ENCODE measurements at places on chromosomes 7 and 10.

DNA sequence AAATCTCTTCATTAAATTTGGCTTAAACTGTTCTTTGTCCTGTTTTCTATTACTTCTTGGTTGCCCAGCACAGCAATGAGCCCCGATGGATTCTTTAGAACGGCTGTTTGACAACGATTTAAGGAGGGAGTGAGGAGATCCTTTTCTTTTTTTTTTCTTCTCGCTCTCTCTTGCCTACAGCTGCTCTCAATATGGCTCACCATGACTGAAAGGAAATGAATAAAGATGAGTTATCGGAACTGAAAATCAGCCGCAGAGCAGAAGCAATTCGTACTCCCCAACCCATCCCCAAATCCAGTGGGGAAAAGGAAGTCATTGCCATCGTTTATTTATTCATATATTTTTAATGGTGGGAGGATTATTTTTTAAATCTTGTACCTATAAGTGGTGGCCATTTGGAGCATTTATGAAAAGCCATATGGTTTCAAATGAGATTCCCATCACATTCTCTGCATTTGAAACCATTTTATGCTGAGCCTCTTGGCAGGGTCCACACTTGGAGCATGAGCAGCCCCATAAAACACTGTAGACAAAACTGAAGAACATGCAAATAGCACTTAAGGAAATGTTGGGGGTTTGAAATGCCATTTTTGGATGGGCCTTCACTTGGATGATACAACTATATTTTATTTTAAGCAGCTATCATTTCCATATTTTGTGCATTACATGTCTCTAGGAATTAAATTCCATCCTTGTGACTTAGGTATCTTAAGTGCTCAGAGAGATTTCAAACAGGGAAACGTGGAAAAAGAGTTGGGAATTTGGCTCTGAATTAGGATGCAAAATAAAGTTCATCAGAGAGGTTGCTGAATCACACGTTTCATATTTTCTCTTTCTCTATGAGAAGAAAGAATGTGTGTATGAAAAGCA, 107.7 kb upstream of the FZD1 start:
- DNase-seq, result peak; percentile 100

- DNase-seq, result no peak
Measured at GRCh38 chr7:18708204-18708603, 212.7 kb downstream of the HDAC9 start.

DNA sequence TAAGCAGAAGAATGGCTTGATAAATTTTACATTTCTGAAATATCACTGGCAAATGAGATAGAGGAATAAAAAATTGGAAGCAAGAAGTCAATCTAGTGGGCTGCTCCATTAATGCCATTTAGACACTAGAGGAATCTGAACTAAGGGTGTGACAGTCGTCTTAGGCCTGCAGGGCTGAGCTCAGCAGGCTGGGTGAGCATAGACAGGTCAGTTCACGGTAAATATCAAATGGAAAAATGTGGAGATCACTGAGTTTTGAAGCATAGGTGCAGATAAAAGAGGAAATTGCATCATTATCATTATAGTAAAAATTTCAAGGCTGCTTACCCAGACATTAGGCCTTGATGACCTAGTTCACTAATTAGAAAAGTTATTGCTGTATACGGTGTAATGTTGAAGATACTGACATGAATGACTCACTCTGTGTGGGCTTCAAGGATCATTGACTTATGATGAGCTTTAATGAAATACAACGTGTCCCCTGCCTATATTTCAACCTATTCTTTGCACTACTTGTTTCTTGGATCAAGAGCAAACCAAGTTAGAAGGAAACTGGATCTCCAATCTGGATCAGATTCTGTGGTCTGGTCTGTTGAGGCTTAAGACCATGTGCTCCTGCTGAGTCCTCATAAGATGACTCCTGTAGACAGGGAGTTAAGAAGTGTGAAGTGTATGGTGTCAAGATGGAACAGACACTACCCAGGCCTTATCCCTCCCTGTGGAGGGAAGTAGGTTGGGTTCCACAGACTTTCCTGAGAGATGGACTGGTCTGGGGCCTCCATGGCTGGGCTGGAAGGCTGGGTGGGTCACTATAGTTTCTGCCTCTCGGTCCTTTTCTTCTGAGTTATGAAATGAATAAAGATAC, 3.6 kb downstream of the OR2F2 start:
- DNase-seq, result no peak

DNA sequence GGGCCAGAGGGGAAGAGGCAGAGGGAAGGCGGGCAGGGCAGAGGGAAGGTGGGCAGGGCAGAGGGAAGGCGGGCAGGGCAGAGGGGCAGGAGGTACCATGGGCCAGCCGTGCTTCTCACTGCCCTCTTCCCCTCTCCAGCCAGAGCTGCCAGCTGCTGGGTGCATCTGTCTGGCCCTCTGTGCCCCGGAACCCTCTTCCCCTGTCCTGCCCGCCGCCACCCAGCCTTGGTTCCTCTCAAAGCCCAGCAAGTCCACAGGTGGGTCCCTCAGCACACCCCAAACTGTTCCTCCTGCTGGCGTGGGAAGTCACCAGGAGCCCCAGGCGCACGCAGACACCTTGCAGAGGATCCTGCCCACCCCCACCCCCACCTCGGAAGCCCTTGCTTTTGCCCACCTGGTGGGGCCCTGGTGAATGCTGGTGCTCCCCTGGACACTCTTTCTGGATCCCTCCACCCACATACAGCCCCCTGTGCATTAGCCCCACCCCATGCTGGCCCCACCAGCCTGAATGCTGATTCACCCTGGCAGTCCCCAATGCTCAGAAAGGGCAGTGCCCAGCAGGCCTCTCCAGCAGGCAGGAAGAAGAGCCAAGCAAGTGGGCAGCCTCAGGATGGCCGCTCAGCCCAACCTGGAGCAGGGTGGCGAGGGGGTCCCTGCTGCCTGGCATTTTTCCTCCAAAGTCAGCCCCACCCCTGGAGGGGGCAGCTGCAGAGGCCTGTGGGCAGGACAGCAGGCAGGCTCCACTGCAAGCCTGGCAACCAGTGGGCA, 1.9 kb upstream of the PWWP2B start:
- no peak for DNase-seq

DNA sequence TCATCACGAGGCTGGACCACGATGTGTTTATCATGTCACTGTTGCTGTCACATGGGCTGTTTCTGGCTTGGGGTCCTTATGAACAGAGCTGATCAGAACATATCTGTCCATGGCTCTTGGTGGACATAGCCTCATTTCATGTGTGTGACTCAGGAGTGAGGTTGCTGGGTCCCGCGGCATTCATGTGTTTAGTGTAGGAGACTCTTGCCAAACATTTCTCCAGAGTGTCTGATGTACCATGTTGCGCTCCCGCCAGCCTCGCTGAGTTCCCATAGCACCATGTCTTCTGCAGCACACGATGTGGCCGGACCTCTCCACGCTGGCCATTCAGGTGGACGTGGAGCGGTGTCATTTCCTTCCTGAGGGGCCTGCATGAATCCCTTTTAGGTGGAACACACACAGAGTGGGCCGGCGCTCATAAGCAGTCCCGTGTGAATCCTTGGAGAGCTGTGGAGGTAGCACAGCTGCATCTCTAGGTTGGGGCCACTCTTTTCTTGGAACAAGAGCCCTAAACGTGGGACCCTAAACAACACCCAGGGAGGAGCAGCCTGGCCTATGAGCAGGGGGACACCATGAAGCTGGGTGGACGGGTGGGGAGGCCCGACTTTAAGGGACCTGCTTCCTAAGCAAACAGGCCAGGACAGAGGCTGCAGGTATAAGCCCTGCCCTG, 134.6 kb downstream of the LHPP start:
- no peak for DNase-seq

- no peak for DNase-seq
Measured at GRCh38 chr7:40612298-40612697, 477.5 kb downstream of the SUGCT start.

- DNase-seq, result no peak
Measured at GRCh38 chr7:22979251-22979650, 34.7 kb downstream of the HYCC1 start.

GRCh38 chr7:115864082-115864481, 166.5 kb downstream of the TFEC start:
- no peak for DNase-seq

DNA sequence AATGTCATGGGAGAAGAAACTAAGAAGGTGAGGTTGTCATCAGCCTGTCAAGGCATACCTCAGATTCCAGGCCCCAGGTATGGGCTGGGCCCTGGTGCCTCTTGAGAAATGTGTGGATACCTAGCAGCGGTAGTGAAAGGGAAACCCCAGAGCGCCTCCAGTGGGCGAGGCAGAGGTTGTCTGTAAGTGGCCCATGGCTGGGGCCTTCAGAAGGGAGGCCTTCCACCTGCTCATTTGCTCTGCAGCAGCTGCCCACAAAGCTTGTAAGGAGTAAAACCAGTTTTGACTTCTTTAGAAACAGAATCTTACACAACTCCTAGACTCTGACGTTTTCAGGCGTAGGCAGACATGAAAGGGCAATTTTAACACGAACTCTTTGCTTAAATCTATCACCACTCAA, 509.9 kb downstream of the PARD3 start:
- DNase-seq, result no peak

GRCh38 chr7:25117226-25118047, 7.6 kb downstream of the CYCS start:
- DNase-seq, result no peak

DNA sequence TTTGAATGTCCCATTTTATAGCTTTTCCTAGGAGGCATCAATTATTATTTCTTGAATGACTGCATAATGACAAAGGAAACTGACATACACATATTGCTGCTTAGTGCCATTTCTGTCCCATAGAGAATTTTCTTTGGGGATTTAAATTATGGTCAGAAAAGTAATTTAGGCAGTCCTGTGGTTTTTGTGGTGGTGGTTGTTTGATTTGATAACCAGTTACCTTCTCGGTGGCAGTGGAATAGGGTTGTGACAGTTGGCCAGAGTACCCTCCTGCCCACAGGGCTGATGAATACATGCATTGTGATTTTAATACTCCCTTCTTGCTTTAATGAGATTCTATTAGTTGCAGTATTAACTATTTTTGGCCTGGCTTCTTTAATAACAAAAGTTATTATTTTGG, 6.6 kb upstream of the SGCE start:
- no peak for DNase-seq

DNA sequence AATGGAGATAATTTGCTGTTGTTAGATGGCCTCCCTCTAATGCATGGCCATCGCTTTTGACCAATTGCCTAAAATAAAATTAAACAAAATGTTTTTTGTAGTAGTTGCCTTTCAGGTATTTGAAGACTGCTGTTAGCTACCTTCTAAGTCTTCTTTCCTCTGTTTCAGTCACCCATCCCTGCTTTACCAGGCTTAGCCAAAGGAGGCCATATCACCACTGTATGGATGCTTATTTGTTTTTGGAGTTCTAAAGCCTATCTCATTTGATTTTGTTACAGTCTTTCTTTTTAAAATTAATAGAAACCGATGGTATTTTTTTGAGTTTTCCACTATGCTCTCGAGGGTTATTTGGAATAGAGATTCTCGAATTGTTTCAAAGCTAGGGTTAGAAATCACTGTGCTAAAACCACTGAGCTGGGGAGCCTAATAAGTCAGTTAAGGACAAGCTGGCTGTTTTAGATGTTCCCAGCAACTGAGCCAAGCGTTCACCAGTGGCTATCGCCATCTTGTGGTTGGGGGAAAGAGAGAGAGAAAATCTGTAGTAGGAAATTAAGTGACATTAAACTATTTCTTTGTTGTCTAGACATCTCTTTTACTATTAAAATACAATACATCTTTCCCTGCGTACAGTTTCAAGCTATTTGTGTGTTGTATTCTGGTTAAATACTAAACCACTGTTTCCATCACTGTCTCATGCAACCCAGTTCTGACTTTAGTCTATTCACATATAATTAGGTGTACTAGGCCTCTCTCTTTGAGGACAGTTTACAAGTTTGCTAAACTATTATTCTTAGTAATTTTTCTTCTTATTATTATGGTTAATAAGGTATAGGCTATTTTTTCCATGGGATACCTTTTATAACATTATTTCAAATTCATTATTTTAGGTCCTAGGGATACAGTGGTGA, 52.2 kb downstream of the GPR158 start:
- DNase-seq, result peak; percentile 62

DNA sequence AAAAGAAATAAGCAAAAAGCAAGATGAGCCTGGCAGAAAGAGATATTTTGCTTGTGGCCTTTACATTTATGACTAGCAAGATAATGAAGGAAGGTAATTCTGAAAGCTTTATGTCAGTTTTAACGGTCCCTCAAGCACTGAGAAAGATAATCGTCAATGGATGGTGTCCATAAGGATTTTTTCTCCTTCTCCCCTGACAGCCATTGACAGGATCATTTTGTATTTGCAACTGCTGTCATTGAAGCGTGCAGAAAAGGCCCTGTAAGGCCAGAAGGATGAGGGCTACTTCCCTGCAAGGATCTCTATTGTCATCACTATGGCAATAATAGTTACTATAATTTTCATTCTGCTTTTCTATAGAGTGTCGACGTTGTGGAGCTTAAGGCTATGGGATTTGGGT, 994 bp upstream of the LRGUK start:
- DNase-seq, result peak; percentile 60

- no peak for DNase-seq
Measured at GRCh38 chr7:131104596-131105293, 222.9 kb upstream of the MKLN1 start.

- DNase-seq, result no peak
Measured at GRCh38 chr7:29976266-29976665, 13.3 kb downstream of the SCRN1 start.

GRCh38 chr10:121684276-121684675, 86.0 kb upstream of the FGFR2 start:
- no peak for DNase-seq

- DNase-seq, result no peak
Measured at GRCh38 chr7:41809529-41809939, 106.6 kb upstream of the INHBA start.

DNA sequence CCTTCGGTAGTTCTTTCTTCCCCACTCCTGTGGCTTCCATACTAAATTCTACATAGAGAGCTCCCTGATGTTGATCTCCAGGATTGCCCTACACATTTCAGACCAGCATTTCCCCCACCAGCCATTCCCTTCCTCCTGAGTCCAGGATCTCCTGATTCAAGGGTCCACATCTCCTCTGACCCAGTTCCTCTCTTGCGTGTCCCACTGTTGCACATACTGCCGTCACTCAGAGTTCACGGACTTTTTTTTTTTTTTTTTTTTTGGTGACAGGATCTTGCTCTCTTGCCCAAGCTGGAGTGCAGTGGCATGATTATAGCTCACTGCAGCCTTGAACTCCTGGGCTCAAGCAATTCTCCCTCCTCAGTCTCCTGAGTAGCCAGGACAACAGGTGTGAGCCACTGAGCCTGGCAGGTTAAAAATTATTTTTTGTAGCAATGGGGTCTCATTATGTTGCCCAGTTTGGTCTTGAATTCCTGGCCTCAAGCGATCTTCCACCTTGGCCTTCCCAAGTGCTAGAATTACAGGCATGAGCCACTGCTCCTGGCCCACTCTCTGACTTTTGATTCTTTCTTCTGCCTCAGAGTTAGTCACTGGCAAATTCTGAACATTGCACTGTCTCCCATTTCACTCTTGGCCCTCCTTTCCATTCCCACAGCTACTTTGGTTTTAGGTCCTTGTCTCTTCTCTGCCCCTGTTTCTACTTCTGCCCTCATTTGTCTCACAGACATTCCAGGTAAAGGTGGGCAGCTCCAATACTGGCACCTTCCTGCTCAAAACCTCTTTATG, 29.6 kb upstream of the ZRANB1 start:
- no peak for DNase-seq
